ENCODE measurements at places on chromosomes 1 and 21. TPM values are rescaled to one million over a fixed set of nuclear protein-coding genes. Genes with fewer than 3 reads are reported as not detected.

DNA sequence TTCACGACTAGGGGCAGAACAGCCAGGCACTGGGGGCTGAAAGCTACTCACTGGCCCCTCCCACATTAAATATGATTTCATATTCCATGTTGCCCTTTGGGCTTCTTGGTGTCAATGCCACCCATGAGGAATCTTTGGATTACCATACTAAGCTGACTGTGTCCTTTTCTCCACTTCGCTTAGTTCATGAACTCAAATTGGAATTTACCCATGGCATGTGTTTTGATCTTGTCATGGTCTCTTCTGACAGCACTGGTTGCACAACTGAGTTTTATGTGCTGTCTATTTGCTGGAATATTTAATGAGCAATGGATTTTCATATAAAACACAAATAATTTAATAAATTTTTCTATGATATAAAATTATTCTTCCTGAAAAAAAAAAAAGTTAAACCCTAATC is 59.2 kb downstream of the SERBP1 start:
- no peak for DNase-seq

- DNase-seq = peak; percentile 92
Observed at GRCh38 chr1:158124999-158125398, 55.7 kb upstream of the CD1D start.

GRCh38 chr21:37149411-37149810 is 76.4 kb downstream of the TTC3 start:
- DNase-seq = peak; percentile 91

DNA sequence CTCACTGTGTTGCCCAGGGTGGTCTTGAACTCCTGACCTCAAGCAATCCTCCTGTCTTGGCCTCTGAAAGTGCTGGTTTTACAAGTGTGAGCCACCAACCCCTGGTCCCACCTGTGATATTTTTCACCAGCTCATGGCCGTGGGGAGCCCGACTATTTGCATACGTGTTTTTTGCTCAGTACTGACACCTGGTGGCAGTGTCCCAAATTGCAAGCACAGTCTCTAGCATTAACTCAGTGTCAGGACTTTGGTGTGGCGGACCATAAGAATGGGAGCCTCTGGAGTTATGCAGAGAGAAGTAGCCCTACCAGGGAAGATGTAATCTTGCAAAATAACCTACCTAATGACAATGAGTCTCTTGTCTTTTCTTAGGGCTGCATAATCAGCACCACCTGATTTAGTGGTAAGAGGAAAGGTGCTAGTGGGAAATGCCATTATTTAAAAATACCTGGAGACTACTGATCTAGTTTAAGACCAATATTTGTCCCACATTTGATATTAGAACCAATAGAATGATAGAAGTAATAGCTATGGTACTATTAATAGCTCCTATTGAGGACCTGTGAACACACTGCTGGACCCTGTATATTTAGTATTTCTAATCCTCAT is 305.4 kb downstream of the DISC1 start:
- DNase-seq = no peak

Gene ZNF648
- not detected for total RNA-seq

GRCh38 chr1:223616586-223616985 is 48.9 kb downstream of the CAPN8 start:
- no peak for DNase-seq

DNA sequence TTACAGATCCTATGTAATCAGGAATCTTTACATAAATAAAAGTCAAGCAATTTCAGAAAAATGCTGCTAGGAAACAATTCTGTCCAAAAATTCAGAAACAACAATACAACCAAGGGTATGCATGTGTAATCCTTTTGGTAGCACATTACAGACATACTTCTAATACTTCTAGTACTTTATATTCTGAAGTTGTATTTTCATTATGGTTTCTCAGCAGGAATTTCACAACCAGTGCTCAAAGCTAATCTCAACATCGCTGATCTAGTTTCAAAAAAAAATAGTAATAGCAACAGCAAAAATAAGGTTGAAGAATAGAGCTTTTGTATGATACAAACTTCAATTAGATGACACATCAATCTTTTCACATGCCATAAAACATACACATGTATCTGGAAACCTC is 545.2 kb downstream of the LTN1 start:
- peak; percentile 68 for DNase-seq

Gene ATAD3C
- total RNA-seq = not detected
